Stimulated activated CD4-positive, alpha-beta T cell treated with anti-CD3 and anti-CD28 coated beads, TNF-alpha, amount 100 ng/mL, for 4 hours (primary cell): ENCODE measurements at places on chromosomes 11 and 22.
A peak's percentile ranks its signal among the peaks of the same experiment; 100 is the strongest.

DNA sequence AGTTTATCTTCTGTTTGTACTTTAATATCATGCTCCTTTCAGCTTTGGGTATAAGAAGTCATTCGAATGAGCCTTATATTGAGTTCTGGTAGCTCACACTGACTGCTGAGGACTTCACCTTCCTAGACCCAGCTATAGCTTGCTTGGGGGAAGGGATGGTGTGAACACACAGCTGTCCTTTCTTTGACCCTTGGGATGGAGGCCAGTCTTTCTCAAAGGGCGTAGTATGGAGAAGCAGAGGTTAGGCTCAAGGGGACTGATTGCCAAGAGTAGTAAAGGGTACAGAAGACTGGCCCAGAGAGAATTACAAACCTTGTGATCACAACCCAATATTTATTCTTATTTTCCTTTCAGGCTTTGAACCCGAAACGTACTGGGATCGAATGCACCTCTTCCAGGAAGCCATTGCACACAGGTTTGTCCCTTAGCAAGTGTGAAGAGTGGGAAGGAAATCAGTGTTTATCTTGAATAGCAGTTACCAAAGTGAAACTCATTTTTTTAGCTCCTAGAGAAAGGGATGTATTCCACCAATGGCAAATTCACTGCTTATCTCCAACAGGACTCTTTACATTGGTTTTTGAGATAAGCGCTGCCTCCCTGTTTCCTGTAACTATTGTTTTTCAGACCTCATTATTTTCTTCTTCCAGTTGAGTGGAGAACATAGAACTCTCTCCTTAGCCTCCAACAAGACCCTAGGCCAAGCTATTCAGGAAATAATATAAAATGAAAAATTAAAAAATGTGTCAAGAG is 42.8 kb upstream of the YWHAH start:
- no peak for DNase-seq

- DNase-seq = no peak
Measured at GRCh38 chr22:30217698-30218560, 28.6 kb downstream of the LIF start.

GRCh38 chr11:135075740-135076139 is 663.7 kb upstream of the B3GAT1 start:
- DNase-seq = peak; percentile 8

GRCh38 chr11:14270690-14271542 is 88.1 kb downstream of the RRAS2 start:
- DNase-seq = no peak

- no peak for DNase-seq
Measured at GRCh38 chr11:96204721-96205459, 138.1 kb downstream of the MAML2 start.

- DNase-seq = no peak
Measured at GRCh38 chr22:46754110-46754799, 8.2 kb upstream of the TBC1D22A start.

- no peak for DNase-seq
Measured at GRCh38 chr11:134502153-134502550, 90.1 kb upstream of the B3GAT1 start.

DNA sequence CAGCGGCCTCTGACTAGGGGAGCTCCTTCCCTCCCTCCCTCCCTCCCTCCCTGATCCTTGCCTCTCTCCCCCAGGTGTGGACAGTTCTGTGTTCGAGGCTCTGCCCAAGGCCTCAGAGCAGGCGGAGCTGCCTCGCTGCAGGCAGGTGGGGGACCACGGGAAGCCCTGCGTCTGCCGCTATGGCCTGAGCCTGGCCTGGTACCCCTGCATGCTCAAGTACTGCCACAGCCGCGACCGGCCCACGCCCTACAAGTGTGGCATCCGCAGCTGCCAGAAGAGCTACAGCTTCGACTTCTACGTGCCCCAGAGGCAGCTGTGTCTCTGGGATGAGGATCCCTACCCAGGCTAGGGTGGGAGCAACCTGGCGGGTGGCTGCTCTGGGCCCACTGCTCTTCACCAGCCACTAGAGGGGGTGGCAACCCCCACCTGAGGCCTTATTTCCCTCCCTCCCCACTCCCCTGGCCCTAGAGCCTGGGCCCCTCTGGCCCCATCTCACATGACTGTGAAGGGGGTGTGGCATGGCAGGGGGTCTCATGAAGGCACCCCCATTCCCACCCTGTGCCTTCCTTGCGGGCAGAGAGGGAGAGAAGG is 11.1 kb upstream of the POU2F3 start:
- no peak for DNase-seq

- no peak for DNase-seq
Measured at GRCh38 chr22:46684706-46685105, 53.3 kb downstream of the CERK start.

DNA sequence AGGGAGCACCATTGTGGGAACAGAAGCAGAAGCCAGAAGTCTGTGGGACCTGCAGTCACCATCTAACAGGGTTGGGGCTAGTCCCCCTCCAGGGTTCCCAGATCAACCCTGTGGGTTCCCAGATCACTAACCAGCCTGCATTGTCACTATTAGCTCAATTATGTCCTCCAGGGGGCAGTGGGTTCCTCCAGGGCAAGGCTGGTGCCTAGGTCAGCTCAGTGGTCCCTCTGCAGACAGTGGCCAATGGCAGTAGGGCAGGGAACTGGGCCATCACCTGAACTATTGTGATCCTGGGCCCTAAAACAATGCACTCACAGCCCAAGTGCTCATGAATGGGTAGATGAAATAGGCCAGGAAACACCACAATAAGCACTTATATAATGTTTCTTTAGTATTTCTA is 18.8 kb upstream of the PRSS23 start:
- no peak for DNase-seq

DNA sequence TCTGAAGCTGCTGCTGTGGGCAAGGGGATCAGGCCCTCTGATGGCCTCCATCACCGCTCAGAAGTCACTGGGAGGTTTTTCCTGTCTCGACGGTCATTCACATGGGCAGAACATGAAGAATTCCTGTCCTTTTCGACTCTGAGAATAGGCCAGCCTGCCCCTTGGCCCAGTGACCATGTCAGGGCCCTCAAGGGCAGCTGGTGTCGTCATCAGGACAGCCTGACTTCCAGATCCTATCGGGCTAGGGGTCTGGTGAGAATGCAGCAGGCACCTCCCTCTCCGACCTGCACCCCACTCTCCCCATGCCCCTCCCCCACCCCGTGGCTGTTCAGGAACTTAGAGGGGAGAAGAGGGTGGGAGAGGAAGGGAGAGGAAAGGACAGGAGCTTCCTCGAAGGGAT is 3.6 kb downstream of the TP53I11 start:
- DNase-seq = no peak

GRCh38 chr22:23632178-23632577 is at the start of gene DRICH1:
Gene DRICH1 (minus strand): TSS chr22:23632321. CDS start chr22:23632023, 298 bp downstream.
- DNase-seq = no peak

GRCh38 chr11:92941676-92942571 is 27.5 kb upstream of the MTNR1B start:
- no peak for DNase-seq

DNA sequence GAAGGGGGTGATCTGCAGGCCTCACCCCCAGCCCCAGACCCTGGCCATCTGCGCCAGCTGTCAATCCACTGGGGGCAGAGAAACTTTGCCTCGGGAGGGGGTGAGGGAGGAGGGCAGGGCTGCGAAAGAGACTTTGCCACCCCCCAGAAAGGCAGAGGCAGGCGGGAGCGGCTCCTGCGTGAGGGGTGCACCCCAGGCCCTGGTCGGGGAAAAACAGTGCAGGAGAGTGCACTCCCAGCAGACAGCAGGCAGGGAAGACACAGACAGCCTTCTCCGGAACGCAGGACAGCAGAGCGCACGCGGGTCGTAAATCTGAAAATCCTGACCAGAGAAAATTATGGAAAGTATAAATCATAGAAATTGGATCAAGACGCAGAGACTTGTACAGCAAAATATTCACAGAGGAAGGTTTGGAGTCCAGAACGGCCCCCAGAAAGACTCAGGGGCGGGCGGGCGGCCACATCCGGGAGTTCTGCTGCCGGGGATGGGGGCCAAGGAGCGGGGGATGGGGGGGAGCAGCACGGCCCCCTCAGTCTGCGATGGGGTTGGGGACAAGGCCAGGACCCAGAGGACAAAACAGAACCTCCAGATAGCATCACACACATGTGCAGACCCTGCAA is 8.0 kb upstream of the MRPL23 start:
- DNase-seq = no peak

DNA sequence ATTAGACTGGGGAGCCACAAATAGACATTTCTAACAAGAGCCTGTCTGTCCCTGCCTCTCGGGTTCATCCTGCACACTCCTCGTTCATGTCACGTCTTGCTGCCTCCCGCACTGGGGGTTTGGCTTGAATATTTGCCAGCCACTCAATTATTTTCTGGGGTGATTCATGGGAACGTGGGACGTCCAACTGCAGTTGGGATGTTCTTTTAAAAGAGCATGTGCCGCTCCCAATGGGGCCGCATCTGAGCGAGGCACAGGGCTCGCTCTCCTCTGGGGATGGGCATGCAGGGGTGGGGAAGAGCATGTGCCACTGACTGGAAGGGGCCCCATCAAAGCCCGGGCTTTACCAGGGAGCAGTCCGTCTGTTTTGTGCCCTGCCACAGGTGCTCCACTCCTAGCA is 43.4 kb downstream of the PARVG start:
- DNase-seq = no peak

- DNase-seq = no peak
Measured at GRCh38 chr22:31295360-31295759, 3.1 kb upstream of the PIK3IP1 start.

GRCh38 chr11:88348870-88349269 is 11.3 kb upstream of the CTSC start:
- no peak for DNase-seq

GRCh38 chr22:25076336-25076735 is 123.3 kb upstream of the CRYBB3 start:
- no peak for DNase-seq

GRCh38 chr11:106012744-106013143 is 9.3 kb downstream of the MSANTD4 start:
- DNase-seq = no peak

GRCh38 chr11:73201888-73202780 is 15.9 kb upstream of the P2RY2 start:
- no peak for DNase-seq

DNA sequence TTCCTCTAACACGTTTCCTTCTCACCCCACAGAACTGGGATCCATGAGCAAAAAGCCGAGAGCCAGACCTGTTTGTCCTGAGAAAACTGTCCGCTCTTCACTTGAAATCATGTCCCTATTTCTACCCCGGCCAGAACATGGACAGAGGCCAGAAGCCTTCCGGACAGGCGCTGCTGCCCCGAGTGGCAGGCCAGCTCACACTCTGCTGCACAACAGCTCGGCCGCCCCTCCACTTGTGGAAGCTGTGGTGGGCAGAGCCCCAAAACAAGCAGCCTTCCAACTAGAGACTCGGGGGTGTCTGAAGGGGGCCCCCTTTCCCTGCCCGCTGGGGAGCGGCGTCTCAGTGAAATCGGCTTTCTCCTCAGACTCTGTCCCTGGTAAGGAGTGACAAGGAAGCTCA is 24.0 kb downstream of the CD5 start:
- DNase-seq = no peak

- DNase-seq = no peak
Measured at GRCh38 chr11:95247127-95247684, 16.2 kb upstream of the SESN3 start.

- DNase-seq = no peak
Measured at GRCh38 chr11:34614344-34615104, 6.4 kb upstream of the EHF start.

DNA sequence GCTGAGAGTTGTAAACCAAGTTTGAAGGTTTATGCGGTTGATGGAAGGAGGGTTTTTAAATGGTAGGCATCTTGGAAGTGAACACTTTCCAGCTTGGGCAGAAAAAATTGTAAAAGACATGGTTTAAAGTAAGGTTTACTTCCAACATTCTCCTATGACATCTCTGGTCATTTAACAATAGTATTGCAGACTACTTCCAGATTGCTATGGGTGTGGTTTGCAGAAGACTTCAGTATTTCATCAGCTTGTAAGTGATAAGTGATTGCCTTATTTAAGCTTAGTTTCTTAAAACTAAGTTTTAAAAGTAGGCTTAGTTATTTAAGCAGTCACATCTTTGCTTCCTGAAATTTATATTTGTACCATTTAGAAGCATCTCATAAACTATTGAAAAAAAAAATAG is 7.2 kb upstream of the STT3A start:
- no peak for DNase-seq

GRCh38 chr11:11382858-11383532 is 29.9 kb upstream of the CSNK2A3 start:
- DNase-seq = no peak

GRCh38 chr22:47634347-47634746 is 871.9 kb downstream of the TBC1D22A start:
- DNase-seq = no peak

DNA sequence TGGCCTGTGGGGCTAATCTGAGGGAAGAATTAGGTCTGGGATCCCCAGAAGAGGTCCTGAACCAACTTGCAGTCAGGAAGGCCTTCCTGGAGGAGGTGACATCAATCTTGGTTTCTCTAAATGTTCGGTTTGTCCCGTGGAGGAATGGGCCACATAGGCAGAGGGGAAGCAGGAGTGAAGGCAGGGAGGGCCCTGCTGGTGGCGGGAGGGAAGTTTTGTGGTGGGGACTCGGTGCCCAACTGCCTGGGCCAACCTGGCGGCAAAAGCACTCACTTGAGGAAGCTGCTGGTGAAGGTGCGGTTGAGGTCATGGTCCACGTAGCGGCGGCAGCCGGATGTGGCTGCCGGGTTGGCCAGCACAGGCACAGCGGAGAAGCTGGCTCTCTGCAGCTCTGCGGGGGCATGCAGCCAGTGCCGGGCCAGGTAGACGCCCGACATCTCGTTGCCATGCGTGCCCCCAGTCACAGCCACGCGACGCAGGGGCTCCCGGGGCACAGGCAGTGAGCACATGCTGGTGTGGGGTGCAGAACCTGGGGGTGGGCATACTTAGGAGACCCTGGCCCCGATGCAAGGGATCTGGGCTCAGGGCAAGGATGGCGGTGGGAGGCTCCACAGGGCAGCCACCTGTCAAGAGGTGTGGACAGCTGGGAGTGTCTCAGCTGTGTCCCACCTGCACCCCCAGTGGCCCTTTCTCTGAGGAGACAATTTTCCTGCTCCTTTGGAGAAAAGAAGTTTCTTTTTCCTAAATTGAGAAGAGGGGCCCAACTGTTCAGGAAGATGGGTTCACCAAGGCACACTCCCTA is 3.8 kb downstream of the ACY3 start:
- no peak for DNase-seq

- DNase-seq = no peak
Measured at GRCh38 chr11:76744186-76745043, 38.7 kb upstream of the TSKU start.

DNA sequence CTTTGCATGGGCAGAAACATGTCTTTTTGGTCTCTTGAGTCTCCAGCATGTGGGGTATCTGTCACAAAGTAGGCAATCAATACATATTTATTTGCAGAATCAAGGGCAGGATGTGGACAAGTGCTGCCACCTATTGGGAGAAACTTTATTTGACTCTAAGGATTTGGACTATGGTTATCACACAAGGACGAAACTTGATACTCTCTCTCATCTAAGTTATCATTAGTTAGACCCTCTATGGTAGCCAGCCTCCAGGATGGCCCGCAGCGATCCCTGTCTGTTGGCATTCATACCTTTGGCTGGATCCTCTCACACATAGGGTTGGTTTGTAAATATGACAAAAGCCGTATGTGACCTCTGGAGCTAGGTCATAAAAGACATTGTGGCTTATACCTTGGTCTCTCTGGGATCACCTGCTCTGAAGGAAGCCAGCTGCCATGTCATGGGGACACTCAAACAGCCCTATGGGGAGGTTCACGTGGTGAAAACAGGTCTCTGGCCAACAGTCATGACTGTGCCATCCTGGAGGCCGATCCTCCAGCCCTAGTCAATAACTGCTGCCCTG is 1.1 kb upstream of the FBXO7 start:
- no peak for DNase-seq
